Gastrocnemius medialis (tissue), 4 donors: ENCODE measurements at places on chromosomes 1 and 21. TPM values are rescaled to one million over a fixed set of nuclear protein-coding genes. Genes with fewer than 3 reads are reported as not detected.

TEX38 gene
- not detected for total RNA-seq

MAN1C1 gene
- total RNA-seq = 2.3 TPM

PLA2G2C gene
- total RNA-seq = not detected

LCE1B gene
- not detected for total RNA-seq

NBPF4 gene
- not detected for total RNA-seq

C1orf141 gene
- total RNA-seq = not detected

OR2L5 gene
- total RNA-seq = not detected

DIO1 gene
- not detected for total RNA-seq
